ENCODE measurements at places on chromosomes 16 and 17.

GRCh38 chr17:32502710-32503109 is 15.9 kb downstream of the CDK5R1 start:
- DNase-seq: no peak

DNA sequence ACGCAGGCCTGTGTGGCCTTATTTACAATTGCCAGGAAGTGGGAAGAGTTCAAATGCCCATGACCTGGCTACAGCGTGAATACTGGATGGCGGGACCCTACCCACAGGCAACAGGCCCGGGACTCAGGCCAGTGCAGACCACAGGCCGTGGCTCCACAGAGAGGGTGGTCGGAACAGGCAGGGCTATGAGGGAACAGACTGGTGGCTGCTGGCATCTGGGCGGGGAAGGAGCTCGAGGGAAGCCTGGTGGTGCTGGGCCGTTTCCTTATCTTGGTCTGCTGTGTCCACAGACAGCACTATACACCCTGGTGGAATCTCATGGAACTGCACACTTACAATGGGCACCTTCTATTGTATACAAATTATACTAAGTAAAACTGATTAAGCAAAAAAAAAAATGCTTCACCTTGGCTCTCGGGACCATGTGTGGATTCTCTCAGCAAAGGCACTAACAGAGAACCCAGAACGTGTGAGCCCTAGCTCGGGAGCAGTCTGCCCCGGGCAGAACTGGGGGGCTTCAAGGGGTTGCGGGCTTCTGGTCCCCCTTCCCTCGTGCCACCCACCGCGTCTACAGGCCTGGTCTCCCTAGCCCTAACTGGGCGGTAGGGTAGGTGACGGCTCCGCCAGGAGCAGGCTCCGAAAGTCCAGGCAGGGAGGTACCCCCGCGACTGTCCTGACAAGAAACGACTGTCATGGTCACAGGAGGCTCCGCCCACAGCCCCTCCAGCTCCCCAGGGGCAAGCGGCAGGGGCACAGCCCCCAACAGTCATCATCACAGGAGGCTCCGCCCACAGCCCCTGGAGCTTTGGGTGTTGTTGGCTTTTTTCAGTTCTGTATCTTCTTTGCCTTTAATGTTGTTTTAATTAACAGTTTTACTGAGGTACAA is 21.8 kb downstream of the CEP131 start:
- peak; percentile 76 for DNase-seq

DNA sequence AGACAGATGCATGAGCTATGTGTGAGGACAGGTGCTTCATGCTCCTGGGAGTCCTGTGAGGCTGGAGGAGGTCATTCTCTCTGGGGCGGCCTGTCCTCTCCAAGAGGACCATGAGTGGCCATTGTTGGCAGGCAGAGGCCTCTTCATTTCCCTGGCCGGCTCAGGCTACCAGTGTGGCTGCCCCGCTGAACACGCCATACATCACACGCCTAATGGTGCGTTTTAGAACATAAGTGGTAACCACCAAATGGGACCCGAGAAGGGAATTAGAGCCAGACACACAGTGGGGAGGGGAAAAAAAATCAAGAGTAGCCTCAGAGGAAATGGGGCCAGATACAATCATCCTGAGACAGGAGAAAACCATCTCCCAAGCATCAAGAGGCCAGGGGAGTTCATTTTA is 140.0 kb downstream of the SPACA3 start:
- DNase-seq: no peak

DNA sequence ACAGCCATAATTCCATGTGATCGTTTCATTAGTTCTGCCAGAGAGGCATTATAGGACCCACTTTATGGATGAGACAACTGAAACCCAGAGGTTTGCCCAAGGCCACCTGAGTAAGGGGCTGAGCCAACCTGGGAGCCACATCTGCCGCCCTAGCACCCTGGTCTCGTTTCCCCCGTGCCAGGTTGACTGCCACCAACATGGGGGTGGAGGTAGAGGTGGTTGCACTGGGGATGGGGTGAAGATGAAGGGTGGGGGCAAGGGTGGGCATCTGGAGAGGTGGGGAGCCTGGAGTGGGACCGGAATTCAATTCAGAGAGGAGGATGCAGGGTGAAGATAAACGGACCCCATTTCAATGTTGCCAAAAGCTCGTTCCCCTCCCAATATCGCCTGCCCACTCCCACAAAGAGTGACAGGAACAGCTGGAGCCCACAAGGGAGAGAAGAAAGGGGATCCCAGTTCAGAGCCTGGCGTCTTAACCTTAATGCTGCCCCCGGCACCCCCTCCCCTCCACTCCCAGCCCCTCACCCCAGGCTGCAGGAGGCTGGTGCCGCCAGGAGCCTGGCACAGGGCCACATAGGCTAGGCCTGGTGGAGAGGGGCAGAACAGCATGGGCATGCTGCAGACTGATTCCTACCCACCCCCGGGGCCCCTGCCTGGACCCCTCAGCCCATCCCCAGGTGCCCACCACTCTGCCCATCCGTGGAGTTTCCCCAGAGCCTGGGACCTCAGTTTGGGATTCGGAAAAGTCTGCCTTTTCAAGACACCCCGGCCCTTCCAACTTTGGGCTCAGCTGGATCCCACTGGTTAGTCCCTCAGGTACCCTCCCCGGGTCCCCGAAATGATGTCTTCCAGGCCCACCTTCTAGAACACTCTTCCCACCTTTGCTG is 29.6 kb downstream of the NGFR start:
- DNase-seq: no peak

- DNase-seq: no peak
These were observed 44.3 kb upstream of the PSMD7 start for GRCh38 chr16:74252329-74252728.

DNA sequence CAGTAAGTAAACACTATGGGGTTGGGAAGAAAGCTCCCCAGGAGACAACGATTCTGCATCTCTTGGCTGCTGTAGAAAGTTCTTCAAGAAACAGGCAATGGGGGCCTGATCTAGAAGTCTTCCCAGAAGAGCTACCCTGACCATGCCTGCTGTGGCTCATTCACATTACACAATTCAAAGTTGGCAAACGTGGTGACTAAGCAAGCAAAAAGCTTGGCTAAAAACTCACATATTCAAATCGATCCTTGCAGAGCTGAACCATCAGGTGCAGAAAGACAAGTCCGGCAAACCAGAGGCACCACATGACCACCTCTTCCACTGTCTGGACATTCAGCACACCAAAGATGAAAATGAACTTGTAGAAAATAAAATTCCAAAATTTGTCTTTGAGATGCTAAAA is 16.1 kb downstream of the AMFR start:
- DNase-seq: no peak

DNA sequence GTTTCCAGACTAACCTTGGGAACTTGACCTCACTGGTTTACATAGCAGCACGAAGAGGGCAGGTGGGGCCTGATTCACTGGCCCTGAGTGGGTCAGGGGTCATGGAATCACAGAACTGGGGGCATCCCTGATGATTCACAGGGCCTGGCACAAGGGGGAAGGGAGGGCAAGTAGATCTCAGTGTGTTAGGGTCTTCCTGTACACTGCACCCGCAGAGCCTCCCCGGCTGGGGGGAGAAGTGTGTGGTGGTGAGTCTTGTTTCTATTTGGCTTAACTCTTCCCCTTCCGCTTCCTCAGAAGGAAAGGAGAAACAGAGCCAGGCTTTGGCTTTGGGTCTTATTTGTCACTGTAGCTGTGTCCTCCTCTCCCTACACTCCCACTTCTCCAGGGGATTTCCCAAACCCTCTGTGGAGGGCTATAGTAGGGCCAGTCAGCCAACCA is 3.7 kb downstream of the STARD3 start:
- no peak for DNase-seq

GRCh38 chr17:81508639-81509206 is 3.9 kb downstream of the ACTG1 start:
- no peak for DNase-seq

DNA sequence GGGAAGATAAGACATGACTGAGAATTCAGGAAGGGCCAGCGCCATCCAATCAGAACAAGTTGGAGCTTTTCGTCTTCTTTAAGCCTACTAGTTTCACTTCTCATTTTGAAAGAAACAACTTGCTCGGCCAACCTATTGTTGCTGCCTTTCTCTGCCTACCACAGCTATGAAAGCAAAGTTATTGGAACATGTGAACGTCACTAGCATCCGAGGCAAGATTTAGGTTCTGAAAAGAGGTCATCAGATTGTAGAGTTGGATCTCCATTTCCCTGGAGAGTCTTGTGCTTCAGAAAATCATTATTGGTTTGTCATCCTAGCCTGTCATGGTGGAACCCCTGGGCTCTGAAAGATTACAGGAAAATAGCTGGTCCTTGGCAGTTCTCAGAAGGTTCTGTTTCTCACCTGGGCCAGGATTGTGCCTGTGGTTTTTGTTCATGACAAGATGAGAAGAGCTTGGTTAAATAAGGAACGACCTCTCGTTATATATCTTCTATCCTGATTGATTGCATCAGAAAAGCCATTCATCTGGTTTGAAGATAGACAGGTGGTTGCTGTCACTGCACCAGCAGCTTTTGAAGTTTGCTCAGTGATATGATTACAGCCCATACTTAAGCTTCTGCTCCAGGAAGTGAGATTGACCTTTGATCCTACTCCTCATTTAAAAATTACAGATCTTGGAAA is 25.3 kb downstream of the CDH13 start:
- DNase-seq: no peak

DNA sequence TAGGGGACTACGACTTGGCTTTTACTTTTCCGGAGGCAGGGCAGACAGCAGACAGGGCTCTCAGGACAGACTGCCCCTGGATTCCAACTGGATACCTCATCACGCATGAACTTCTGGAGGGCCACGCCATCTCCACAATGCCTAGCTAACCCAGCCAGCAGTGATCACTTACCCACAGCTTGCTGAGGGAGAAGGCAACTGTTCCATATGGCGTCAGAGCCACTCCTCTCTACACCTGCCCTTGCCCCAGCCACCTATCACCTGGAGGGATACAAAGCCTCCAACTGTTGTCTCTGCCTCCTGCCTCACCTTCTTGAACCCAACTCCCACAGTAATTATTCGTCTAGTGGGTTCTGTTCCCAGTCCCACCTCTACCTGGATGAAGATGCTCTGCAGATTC is 8.8 kb downstream of the MYO19 start:
- DNase-seq: no peak

DNA sequence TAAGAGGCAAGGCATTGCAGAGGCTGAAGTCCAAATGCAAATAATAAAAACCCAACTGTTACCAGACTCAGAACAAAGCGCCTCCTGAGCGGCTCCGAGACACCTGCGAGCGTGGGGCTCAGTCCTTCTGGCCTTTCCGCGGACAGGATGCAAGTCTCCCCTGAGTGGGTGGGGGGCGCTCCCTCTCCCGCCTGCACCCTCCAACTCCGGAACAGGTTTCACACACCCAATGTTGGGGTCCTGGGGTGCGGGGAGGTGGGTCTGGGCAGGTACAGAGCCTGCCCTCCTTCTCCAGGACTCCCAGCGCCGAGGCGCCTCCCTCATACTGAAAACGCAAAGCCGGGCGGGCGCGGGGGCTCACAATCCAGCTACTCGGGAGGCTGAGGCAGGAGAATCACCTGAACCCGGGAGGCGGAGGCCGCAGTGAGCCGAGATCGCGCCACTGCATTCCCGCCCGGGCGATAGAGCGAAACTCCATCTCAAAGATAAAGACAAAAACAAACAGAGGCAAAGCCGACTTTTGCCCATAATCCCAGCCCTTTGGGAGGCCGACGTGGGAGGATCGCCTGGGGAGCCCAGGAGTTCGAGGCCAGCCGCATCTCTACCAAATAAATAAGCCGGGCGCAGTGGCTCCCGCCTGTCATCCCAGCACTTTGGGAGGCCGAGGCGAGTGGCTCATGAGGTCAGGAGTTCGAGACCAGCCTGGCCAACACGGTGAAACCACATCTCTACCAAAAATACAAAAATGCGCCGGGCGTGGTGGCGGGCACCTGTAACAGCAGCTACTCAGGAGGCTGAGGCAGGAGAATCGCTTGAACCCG is 893 bp downstream of the GINS2 start:
- no peak for DNase-seq
